ENCODE measurements at places on chromosomes 7 and 10.
A peak's percentile ranks its signal among the peaks of the same experiment; 100 is the strongest.

DNA sequence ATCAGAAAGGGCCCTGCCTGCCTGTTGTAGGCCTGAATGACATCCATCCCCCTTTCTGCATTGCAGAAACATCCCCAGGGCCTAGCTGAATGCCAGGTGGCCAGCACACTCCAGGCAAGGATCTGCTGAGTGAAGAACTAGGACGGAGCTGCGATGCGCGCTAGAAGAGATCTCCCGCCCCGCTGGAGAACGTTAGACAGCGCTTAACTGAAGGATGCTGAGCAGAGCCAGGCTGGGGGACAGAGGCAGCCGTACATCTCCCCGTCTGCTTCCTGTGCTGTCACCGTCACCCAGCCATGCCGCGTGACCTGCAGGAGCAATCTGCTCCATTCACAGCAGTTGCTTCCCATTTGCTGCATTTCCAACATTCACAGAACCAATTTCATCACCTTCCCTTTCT, 73.3 kb downstream of the FAM53B start:
- no peak overlapping the region for H3K4me3 ChIP-seq
- peaks cover 12% of the 10 kb centered on the region for H3K4me1 ChIP-seq
- no peaks in the 10 kb centered on the region for H3K27me3 ChIP-seq
- no peaks in the 10 kb centered on the region for H3K36me3 ChIP-seq
- no peak overlapping the region for H3K27ac ChIP-seq

- no peaks in the 10 kb centered on the region for H3K4me1 ChIP-seq
- DNase-seq, result peak; percentile 37
- no peaks in the 10 kb centered on the region for H3K36me3 ChIP-seq
- no peak overlapping the region for H3K27ac ChIP-seq
- H3K4me3 ChIP-seq, result no peak overlapping the region
Measured at GRCh38 chr7:133139350-133139749, 57.5 kb upstream of the CHCHD3 start.

- H3K4me1 ChIP-seq, result peaks cover 5% of the 10 kb centered on the region
- DNase-seq, result no peak
- H3K27me3 ChIP-seq, result peaks cover 3% of the 10 kb centered on the region
- no peak overlapping the region for H3K27ac ChIP-seq
- no peaks in the 10 kb centered on the region for H3K36me3 ChIP-seq
Measured at GRCh38 chr7:33076737-33077136, 14.2 kb upstream of the NT5C3A start.

DNA sequence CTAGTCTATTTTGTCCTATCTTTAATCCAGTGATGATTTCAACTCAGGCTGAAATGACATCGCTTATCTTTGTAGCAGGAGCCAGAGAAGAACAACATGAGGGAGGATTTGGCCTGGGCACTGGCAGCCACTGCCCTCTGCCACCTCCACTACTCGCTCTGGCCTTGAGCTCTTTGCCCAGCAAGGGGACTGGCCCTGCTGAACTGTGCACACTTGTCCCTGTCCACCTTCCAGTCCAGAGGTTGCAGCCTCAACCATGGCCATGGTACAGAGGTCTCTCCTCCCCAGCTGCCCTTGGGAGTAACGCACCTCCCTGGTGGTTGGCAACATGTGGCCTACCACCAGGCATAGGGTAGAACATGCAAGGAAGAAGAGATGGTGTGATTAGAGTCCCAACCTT, 8.4 kb downstream of the HABP2 start:
- no peak for DNase-seq
- H3K4me3 ChIP-seq, result no peak overlapping the region
- H3K27me3 ChIP-seq, result peaks cover 17% of the 10 kb centered on the region
- peaks cover 2% of the 10 kb centered on the region for H3K4me1 ChIP-seq
- no peaks in the 10 kb centered on the region for H3K36me3 ChIP-seq
- no peak overlapping the region for H3K27ac ChIP-seq

GRCh38 chr10:125811251-125811650, 11.8 kb downstream of the UROS start:
- no peaks in the 10 kb centered on the region for H3K4me1 ChIP-seq
- H3K27me3 ChIP-seq, result no peaks in the 10 kb centered on the region
- no peak overlapping the region for H3K27ac ChIP-seq
- H3K4me3 ChIP-seq, result no peak overlapping the region
- H3K36me3 ChIP-seq, result peaks cover 20% of the 10 kb centered on the region

- H3K27ac ChIP-seq, result peak overlapping the region; percentile 27
- no peaks in the 10 kb centered on the region for H3K27me3 ChIP-seq
- peaks cover 39% of the 10 kb centered on the region for H3K36me3 ChIP-seq
- H3K4me1 ChIP-seq, result peaks cover 9% of the 10 kb centered on the region
- DNase-seq, result peak; percentile 90
Measured at GRCh38 chr10:126215746-126216631, 172.3 kb downstream of the ADAM12 start.

Data from mesenchymal stem cell (in vitro differentiated cells and primary cell).